Activated T-cell treated with anti-CD3 and anti-CD28 coated beads, Interleukin-2, amount 50 U/mL, for 48 hours (primary cell): ENCODE measurements at places on chromosomes 7 and 10.

DNA sequence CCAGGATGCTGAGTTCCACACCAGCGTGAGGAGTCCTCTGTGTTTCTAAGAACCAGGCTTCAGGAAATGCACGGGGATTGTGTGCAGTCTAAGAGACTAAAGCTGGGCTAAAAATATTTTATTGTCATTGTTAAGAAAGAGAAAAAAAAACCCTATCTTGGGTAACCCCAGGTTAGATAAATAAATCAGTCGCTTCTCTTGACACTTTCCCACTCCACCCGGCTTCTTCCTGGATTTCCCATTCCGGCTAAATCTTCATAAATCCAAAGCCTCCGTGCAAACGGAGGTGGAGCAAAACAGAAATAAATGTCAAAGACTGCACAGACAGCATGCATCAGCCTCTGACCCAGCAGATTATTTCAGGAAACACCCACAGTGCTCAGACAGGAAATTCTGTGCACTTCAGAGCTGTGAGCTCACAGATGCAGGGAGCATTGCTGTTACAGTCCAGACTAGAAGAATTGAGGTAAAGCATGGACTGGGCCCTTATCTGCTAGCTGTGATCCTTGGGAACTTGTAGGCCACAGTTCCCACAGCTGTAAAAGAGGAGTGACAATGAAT, 44.8 kb upstream of the GRID1 start:
- DNase-seq = peak; percentile 56

GRCh38 chr7:703049-703448, 23.4 kb upstream of the DNAAF5 start:
- DNase-seq = no peak

DNA sequence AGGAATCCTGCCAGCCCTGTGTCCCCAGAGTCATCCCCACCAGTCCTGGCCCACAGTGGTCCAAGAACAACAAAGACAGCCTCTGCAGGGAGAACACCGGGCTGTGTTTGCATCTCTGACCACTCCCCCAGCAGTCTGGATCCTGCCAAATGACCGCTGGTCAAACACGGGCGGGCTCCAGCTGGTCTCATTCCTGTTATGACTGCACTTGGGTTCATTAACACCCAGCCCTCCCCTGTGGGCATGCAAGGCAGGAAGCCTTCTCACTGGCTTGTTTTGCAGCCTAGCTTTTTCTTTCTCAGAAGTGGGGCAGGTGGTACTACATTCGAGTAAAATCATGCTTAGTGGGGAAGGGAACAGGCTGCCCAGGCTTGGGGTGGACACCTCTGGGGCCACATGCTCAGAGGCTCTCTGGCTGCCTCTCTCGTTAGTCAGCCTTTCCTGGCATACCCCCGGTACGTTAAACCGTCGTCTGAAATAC, 190.0 kb downstream of the PLXNA4 start:
- DNase-seq = no peak

GRCh38 chr10:31930023-31930751, 1.6 kb upstream of the ARHGAP12 start:
- DNase-seq = no peak

GRCh38 chr7:121761399-121761798, 111.6 kb upstream of the PTPRZ1 start:
- no peak for DNase-seq

DNA sequence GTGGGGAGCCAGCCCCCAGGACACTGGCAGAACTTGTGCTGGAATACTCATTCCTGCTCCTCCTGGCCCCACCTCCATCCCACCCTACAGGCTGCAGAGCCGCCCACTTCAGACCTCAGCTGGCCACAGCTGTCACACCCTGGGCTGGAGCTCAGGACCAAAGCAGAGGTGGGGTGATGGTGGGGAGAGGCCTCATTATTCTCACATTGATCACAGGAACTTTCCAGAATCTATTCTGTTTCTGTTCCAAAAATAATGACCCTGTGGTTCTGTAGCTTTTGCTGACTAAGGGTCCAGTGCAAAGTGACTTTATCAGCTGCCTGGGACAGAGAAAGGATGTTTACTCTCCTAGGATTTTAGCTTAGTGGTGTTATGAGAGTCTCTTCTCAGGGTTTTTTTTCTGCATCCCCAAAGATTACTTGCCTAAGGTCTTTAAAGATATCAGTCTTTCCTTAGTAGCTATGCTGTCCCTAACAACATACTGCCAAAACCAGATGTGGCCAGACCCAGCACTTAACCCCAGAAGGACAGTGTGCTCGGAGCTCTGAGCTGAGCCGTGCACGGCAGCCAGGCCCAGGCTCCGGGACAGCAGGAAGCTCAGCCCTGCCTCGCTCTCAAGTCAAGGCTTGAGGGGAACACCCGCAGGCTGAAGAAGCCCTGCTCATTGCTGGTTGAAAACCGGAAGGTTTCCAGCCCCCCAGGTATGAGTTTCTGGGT, 223.3 kb downstream of the MLLT10 start:
- DNase-seq = no peak

DNA sequence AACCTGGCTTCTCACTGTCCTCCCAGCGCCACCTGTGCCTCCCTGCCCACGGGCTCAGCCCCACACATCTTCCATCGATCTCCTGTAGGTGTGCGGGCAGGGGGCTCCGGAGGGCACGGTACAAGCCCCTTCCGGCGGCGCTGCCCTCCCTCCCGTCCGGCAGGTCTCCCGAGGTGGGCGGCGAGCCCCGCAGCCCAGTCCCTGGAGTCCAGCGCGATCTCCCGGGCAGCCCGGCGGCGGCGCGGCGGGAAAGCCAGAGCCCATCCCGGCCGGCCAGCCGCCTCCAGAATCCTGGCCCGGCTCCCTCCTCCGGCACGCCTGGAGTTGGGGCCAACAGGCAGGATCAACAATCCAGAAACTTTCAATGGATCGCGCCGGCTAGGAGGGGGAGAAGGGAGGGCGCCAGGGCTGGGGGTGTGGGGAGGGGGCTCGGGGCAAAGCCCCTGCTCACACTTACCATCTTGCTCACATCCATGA, 100.1 kb downstream of the HIP1 start:
- DNase-seq = peak; percentile 29

DNA sequence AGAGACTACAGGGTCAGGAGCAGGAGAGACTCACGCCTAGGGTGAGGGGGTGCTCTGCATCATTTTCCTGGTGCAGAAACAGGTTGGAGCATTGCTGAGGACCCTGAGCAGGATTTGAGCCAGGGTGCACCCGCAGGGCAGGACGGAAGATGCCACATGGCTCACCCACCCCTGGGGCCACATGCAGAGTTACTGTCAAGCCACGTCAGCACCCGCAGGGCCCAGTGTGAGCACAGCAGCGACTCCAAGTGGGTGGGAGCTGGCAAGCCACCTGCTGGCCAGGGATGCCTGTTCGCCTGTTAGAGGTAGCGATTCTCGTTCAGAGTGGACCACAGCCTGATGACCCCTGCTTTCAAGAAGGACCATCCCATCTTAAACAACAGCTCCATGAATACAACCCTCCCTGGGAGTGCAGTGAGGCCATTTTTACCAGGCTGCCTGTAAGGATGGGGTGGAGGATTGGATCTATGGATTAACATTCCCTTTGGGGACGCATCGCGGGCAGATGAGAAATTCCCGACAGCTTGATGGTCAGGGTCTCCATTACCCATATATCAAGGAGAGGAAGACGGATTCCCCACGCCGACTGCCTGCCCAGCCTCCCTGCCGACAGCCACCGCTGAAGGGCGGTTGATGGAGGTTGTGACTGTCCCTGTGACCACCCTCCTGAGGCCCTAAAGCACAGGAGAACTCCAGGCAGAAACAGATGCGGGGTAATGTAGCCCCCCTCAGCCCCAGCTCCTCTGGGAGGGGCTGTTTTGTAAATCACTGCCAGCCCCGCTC, 101.1 kb upstream of the RET start:
- no peak for DNase-seq

GRCh38 chr10:22648547-22648961, 65.8 kb downstream of the PIP4K2A start:
- DNase-seq = no peak

DNA sequence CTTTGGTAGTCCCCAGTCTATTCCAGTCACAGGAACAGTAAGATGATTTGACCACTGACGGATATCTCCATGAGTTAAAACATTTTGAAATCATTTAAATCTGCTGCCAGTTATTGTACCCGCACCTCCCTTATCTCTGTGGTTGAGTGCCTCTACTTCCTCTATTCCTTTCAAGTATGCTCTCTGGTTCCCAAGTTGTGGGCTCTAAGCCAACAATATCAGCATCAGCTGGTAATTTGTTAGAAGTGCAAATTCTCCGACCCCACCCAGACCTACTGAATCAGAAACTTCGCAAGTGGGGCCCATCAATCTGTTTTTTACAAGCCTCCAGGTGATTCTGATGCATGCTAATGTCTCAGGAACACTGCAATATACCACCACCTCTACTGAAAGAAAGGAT, 235.5 kb downstream of the CCSER2 start:
- no peak for DNase-seq

GRCh38 chr7:32479574-32480200, 10.5 kb downstream of the LSM5 start:
- DNase-seq = no peak

DNA sequence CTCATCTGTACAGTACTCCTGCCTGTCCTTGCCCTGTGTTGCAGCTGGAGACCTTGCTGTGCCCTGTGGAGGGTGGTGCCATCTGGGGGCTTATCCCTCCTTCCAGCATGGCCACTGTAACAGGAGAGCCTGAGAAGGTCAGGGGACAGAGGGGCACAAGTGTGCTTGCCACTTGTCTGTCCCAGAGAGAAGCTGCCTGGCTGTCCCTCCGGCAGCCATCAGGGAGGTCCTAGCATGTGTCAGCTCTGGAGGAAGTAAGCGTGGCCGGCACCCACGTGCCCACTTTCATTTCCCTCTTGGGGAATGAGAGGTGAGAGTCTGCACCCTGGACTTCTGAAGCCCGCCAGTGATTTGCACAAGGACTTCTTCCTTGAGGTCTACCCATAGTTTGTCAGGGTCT, 97.0 kb upstream of the PPIF start:
- DNase-seq = no peak

- DNase-seq = no peak
Observed at GRCh38 chr10:70359017-70359550, 23.3 kb downstream of the LRRC20 start.

- no peak for DNase-seq
Observed at GRCh38 chr7:129499999-129500398, 2.3 kb upstream of the SMKR1 start.

DNA sequence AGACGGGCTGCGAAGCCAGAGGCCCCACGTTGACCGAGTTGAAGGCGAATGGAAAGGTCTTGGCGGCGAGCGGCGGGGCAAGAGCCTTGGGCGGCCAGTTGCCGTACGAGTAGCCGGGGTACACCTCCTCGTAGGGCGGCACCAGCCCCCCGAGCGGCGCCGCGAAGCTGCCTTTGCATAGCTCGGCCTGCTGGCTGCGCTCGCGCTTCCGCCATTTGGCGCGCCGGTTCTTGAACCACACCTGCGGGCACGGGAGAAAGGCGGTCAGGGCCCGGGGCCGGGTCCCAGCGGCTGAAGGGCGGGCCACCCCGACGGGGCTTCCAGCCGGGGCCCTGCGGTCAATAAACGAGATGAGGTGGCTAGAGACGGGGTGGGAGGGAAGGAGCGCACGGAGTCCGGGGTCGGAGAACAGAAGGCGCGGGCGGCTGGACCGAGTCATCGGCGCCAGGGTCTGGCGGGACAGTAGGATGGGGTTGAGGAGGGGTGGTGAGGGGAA, 4.8 kb downstream of the ELOVL3 start:
- DNase-seq = peak; percentile 79

DNA sequence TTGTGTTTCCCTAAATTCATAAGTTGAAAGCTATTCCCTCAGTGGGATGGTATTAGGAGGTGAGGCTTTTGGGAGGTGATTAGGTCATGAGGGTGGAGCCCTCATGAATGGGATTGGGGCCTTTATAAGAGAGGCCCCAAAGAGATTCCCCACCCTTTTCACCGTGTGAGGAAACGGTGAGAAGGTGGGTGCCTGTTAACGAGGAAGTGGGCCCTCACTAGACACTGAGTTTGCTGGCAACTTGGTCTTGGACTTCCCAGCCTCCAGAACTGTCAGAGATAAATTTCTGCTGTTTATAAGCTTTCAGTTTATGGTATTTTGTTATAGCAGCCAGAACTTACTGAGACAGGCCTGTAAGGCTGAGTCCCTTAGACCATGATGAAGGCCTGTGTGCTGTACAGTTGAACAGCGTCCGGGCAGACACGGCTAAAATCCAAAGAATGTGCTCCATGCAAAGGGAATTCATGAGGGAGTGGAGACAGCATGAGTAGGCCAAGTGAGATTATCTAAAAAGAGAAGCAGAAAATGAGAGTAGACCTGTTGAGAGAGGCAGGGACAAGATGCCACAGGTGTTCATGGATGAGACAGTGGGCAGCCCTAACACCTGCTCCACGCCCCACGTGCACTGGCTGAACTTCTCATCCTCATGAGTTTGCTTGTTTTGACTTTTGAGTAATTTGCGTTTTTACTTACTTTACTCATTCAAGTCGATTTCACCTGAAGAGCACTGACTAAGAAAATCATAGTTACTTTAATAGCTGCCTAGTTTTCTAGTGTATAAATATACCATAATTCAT, 66.9 kb upstream of the SFMBT2 start:
- DNase-seq = no peak

DNA sequence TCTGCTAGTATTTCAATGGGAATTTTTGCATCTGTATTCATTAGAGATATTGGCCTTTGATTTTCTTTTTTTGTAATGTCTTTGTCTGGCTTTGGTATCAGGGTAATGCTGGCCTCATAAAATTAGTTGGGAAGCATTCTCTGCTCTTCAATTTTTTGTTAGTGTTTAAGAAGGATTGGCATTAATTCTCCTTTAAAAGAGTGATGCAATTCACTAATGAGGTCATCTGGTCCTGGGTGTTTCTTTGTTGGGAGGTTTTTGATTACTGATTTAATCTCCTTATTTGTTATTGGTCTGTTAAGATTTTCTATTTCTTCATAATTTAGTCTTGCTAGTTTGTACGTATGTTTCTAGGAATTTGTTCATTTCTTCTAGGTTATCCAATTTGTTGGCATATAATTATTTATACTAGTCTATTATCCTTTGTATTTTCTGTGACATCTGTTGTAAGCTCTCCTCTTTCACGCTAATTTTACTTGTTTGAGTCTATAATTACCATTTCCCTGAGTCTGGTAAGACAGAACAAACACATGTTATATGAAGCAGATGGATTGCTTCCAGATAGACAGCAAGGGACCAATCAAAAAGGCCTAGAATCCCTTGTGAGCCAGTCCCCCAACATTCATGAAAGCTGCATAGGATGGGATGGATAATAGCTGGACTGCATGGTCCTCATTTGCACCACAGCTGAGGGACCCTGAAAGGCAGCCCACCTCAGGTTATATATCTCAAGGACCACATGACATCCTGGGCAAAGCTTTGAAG, 54.4 kb downstream of the MTPAP start:
- no peak for DNase-seq

- no peak for DNase-seq
Observed at GRCh38 chr10:114077815-114078219, 34.2 kb downstream of the ADRB1 start.
